ENCODE measurements at places on chromosomes 3 and 15. TPM values are rescaled to one million over a fixed set of nuclear protein-coding genes. Genes with fewer than 3 reads are reported as not detected.

DNA sequence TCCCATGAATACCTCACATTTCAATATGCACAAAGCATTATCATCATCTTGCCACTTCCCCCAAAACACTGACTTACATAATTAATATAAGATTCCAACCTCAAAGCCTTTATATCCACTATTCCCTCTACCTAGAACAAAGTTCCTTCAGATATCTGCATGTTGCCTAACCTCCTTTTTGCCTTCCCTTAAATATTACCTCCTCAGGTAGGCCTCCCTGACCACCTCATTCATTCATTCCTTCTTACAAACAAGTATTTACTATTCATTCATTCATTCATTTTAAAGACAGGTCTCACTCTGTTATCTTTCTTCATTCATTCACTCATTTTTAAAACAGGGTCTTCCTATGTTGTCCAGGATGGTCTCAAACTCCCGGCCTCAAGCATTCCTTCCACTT lies 18.6 kb downstream of the DYNC1LI1 start:
- no peak for DNase-seq

SERINC4 gene
- not detected for total RNA-seq

DNA sequence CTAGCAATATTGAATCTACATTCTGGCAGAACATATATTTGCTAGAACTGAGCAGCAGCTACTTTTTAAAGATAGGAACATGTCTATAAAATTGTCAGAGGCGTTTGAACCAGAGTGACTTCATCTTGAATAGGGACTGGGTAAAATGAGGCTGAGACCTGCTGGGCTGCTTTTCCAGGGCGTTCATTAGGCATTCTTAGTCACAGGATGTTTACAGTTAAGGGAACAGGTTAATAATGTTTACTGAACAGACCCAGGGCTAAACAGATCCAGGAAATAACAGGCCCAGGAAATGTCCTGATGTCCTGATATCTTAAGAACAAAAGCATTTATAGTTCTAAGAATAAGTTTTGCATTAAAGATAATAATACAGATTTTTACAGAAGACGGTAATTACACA lies 34.5 kb upstream of the B3GALNT1 start:
- no peak for DNase-seq

DNA sequence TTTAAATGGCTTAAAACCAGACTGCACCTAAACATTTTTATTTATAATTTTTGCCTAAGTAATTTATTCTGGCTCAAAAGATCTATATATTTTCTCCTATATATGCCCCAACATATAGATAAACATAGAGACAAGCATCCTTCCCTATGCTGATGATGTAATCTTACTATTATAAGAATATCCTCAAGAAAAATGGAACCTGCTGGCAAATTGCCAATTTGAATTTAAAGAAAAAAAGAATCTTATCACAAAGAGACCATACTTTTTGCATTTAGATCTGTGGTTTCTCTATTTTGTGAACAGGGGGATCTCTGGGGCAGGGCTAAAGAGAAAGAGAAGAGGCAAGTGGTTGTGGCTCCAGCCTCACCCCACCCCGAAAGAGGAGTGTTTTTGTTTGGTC lies 107.2 kb upstream of the CMC1 start:
- no peak for DNase-seq

GRCh38 chr15:40355976-40356585 lies 1.9 kb upstream of the DISP2 start:
- DNase-seq: no peak

DNA sequence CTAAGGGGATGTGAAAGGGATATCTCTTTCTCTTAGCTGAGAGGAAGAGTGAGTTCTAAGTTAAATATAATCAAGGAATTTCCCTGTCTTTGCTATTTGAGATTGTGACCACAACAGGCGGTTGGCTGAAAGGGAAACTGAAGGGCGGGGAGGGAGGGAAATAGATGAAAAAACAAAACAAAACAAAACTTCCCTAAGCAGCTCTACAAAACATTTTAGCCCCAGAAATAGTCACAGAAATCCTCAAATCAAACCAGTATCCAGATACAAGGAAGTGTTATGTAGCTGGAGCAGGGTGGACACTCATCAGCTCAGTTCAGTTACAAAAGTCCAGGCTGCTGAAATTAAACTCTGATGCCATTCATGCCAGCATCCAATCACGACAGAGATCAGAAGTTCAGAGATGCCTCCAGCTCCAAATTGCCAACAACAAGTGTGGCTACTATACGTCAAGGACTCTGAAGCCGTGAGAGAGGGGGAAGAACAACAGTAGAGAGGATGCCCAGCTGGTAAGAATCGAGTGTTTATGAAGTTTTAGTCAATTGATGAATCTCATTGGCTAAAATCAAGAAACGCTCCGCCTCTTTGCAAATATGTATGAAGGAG lies 319 bp upstream of the TP63 start:
- peak; percentile 91 for DNase-seq

DNA sequence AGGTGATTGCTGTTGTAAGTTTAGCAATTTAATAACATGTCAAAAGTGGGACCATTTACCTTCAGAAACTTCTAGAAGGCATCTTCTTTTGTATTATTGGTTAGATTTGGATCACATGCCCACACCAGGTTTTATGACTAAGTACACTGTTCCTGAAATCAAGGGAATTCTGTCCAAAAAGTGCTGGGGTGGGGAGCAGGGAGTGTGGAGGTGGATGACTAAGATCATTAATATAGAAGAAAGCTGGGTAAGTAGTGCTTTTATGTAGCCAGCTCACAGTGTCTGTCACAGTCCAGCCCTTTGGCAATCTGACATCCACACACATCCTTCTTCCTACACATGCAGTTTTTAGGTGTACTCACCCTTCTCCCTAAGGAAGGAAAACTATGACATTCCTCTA lies 120.0 kb downstream of the TMCO5A start:
- peak; percentile 71 for DNase-seq

DNA sequence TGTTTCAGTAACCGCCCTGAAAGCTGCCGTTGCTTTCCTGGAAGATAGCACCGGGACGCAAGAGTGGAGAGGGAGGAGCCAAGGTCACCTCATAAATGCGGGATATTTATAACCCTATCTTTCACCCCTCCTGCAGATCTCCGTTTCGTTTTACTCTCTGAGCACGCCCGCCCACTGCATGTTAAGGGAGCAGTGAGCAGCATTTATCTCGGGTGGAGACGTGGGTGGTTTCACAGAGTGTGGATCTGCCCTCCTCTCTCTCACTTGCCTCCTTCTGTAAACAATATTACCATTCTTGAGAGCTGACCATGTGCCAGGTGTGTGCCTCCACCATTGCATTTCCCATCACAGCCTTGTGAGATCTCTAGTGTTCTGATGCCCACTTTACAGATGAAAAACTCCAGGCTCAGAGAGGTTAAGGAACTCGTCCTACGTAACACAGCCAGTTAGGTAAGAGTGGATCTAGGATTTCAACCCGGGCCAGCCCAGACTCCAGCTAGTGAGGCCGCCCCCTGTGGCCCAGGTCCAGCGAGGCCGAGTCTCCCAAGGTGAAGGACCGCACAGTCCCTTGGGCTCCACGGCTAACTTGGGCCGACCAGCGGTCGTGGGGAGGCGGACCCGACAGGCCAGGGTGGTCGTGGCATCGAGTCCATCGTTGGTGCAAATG lies 16.9 kb upstream of the SEMA4B start:
- DNase-seq: peak; percentile 77

- DNase-seq: no peak
Observed at GRCh38 chr15:98958918-98959639, 48.5 kb downstream of the PGPEP1L start.

GRCh38 chr15:84714821-84715220 lies 1.1 kb downstream of the SEC11A start:
- DNase-seq: no peak

GRCh38 chr15:39680868-39681267 lies 100.0 kb downstream of the THBS1 start:
- DNase-seq: no peak

XYLB gene
- 7.1 TPM for total RNA-seq

- no peak for DNase-seq
Observed at GRCh38 chr15:65789759-65790425, 2.2 kb downstream of the DENND4A start.

- no peak for DNase-seq
Observed at GRCh38 chr3:76078101-76078500, 292.8 kb upstream of the ZNF717 start.

DNA sequence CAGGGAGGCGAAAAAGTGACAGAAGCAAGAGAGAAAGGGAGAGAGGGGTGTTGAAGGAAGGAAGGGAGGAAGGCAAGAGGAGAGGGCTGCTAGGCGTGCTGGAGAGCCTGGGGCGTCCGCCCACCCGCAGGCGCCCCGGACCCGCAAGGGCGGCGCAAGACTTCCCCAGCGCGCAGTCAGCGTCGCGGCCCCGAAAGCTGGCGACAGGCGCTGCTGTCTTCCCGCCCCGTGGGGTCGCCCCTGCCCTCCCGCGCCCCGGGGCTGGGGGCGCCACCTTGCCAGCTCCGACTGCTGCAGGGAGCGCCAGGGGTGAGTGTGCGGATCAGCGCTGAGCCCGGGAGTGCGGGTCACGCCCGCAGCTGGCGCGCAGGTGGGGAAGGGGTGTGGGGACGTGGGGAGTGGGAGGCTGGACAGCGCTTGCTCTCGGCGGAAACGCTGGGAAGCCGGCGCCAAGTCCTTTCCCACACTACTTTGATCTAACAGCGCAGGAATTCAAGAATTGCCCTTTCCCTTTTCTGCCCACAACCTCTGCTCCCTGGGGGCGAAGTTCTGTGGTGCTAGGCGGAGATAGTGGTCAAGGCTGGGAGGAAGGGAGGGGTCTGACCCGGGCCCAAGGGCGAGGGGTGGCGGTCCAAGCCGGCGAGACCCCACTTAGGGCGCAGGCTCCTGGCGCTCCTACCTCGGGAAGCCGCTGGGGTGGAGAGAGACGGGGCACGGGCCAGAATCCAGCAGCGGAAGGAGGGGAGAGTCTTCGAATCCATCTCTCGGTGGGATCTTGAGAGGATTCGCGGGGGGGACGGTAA lies 266.1 kb downstream of the CGGBP1 start:
- DNase-seq: peak; percentile 24

BCHE gene
- total RNA-seq: 9.5 TPM

DNA sequence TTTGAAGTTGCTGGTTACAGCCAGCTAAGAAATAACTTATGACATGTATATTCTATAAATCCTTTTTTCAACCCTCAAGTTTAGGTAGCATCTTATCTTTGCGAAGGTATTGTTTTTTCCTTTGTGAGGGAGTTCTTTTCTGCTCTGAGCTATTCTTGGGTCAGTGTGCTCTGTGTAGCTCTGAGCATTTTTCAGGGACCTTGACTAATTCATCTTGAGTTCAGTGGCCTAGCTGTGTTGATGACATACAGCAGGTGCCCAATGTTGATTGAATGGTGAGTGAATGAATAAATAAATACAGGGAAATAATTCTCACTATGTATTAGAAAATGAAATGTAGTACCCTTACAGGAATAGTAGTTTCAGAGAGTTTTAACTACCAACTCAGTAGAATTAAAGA lies 335.3 kb downstream of the IL20RB start:
- DNase-seq: no peak

IQCF5 gene
- total RNA-seq: not detected

DNA sequence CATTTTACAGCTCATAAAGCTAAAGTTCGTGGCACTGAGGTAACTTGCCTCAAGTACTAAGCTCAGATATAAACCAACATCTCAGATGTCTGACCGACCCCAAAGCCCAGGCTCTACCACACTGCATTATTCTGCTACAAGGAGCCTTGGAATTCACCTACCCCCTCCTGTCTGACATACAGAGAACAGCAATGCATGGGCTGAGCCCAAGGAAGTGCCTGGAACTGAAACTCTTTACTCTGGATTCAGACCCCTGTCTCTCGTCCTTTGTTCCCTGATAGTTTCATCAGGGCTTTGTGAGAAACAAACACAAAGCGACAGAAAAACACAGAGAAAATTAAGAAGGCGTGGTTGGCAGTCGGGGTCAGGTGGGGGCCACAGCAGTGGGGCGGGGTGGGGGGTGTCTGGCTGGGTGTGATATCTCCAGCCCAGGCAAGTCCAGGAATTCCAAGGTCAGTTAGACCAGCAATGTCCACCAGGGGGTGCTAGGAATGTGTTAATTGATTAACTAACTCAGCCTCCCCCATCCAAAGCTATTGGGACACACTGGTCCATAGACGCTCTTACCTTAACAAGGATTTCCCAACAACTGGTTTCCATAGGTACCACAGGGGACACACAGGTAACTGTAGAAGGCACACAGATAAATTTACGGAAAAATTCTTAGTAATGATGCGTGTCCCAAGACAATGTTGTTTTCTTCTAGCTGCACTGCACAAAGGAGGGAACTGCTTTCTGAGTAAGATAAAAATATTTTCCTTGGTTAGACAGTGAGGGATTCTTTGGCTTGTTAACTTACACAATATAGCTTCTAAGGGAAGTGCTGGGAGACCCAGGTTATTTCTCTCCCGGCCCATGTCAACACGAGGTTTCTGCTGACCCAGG lies 18.8 kb upstream of the SSUH2 start:
- DNase-seq: peak; percentile 72

DNA sequence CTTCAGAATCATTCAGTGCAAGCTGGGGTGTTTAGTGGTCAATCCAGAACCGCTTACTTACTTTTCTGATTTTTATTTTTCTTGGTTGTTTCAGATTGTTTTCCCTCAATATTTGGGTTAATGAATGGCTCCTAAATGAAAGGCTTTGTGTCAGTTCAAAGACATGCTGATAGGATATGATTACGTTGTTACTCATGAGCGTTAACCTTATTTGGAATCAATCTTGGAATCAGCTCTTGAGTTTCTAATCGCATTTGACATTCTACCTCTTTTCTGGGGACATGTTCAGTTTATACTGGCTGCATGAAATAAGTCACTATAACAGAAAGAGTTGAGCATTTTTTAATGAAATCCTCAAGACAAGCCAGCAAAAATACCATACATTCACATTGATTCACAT lies 50.2 kb downstream of the ATP11B start:
- peak; percentile 2 for DNase-seq

- DNase-seq: peak; percentile 99
Observed at GRCh38 chr3:30578479-30578878, 27.9 kb upstream of the TGFBR2 start.

DNA sequence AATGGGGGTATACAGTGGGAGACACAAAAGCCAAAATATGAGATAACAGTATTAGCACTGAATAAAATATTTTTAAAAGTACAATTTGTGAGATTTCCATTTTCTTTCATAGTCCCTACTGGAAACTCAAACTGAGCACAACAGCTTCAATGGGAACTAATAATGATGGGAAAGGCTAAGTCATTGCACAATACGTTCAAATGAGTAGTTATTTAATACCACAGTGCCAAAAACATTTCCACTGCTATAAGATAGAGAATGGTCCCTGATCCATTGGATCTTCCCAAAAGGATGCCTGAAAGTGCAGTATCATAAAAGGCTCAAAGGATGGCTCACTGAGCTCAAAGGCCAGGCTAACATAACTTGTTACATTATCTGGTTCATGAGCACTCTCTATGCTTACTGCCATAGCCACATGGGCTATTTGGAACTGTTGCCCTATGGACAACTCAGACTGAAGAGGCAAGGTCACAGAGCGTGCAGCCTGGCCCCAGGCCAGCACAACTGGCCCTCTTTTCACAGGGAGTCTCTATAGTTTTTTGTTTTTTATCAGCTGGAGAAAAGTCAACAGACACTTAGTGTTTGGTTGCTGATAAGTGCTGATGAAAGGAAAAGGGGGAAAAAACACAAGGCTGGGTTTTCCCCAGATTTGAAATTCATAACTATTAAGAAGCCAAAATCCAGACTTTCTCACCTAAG lies 54.1 kb upstream of the PPIB start:
- DNase-seq: no peak

GRCh38 chr15:101489599-101490407 lies at the start of gene PCSK6:
TSS of gene PCSK6 (minus strand) at chr15:101489707. CDS start at chr15:101489670, 37 bp downstream.
- no peak for DNase-seq

GRCh38 chr15:27989838-27990237 lies 109.3 kb downstream of the OCA2 start:
- no peak for DNase-seq

- no peak for DNase-seq
Observed at GRCh38 chr3:18838758-18839157, 309.6 kb upstream of the KCNH8 start.
